ENCODE measurements at places on chromosomes 3 and 15.

GRCh38 chr3:64220161-64220914 lies 4.9 kb downstream of the PRICKLE2 start:
- DNase-seq = no peak

DNA sequence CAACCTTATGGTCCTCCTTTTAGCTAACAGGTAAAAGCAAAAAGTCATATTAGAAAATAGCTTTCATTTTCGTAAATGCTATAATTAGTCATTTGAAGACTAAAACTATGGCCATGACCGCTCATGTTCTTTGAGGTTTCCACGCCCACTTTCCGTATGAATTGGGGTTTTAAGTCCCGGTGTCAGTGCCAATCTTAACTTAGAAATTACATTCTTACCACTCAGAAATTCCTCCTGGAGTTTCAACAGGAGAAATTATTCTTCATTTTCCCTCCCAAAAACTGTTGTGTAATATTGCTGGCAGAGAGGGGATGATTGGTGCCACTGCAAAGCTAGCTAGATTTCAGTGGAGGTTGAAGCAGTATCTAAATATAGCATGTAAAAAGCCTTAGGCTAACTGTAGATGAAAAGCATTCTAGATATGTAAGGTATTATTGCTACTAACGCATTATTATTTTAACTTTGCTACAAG lies 71.0 kb upstream of the MDFIC2 start:
- DNase-seq = no peak

DNA sequence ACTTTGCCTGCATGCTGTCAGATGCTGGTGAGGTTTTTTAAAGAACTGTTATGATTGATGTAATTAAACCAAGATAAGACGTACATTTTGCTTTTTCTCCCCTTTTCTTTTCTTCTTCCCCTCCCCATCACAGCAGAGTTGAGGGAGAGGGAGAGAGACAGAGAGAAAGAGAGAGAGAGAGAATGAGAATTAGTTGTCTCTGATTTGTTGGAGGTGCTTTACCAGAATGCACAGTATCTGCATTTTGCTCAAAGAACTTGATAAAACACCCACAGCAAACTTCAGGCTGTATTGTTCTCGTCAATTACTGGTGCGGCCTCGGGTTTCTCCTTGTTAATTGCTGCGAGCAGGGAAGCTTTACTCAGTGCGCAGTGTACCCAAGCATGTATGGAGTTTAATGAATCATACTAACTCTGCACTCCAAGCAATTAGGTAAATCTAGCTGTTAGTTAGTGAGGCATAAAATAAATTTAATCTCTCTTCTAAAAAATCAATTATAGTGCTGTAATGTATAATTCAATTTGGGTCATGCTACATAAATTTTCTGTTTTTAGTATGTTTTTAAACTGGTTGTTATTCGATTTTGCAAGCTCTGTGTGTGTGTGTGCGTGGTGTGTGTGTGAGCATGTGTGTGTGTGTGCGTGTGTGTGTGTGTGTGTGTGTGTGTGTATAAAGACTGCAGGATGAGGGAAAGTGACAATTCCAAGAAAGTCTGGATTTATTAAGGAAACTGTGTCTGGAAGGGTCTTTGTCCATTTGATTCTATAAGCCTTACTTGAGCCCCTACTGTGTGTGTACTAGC lies 273.4 kb downstream of the TLE3 start:
- no peak for DNase-seq

DNA sequence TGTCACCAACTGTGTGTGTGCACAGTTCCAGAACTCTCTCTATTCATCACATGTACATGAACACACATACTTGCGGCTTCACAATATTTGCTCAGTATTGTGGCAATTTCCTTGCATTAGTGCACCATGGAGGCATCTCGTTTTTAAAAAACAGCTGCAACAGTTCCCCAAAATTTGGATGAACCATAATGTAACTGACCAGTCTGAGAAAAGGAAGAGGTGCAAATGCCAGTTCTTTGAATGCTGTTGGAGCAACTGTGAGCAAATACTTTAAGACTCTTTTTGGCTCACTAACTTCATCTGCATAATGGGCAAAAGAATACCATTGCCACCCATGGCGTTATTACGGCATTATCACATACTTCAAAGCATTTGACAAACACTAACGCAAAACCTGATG lies 38.3 kb upstream of the PSMD6 start:
- DNase-seq = no peak
